ENCODE measurements at places on chromosomes 1 and 21.
A peak's percentile ranks its signal among the peaks of the same experiment; 100 is the strongest.

GRCh38 chr1:174786760-174787159 lies 213.0 kb upstream of the CACYBP start:
- no peak for DNase-seq

DNA sequence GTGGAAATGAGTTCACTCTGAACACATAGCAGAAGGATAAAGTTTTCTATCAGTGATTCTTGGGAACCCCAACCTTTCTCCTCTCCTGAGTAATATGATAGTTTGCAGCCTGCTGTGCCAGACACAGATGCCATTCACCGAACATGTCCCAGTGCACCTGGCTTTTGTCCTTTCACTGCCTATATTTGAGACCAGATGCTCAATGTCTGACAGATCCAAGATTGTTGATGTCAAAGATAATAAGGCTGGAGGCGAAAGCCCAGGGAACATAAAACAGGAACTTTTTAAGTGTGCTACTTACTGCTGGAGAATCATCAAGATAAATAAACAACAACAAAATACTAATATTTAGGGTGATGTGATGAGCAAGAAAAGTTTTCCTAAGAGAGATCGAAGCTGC lies 139.3 kb downstream of the TIAM1 start:
- DNase-seq = no peak

DNA sequence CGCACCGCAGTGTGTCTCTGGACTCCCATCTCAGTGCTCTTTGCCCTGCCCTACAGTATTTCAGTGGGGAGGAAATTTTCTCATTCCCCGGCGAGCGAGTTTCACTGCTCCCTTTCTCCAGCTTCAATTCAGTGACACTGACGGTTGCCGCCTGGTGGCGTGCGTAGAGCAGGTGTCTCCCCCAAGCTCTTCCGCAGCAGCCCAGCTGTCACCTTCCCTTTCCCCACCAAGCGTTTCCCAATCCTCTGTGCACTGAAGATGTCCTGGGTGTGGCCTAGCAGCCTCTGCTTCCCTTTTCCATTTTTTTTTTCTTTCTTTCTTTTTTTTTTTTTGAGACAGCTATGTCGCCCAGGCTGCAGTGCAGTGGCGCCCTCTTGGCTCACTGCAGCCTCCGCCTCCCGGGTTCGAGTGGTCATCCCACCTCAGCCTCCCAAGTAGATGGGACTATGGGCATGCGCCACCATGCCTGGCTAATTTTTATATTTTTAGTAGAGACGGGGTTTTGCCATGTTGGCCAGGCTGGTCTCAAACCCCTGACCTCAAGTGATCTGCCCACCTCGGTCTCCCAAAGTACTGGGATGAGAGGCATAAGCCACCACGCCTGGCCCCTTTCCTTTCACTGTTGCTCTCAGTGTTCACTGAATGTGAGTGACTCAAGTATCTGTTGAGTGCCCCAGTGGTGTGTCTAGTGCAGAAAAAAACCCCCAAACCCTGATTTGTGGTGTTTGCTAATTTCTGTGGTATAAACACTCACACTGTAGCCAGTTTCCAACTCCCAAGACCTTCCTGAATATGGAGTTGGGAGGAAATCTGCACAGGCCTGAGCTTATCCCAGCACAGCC lies 30.1 kb downstream of the TNFRSF1B start:
- DNase-seq = no peak

GRCh38 chr1:25042331-25043227 lies 112.5 kb upstream of the RUNX3 start:
- no peak for DNase-seq

DNA sequence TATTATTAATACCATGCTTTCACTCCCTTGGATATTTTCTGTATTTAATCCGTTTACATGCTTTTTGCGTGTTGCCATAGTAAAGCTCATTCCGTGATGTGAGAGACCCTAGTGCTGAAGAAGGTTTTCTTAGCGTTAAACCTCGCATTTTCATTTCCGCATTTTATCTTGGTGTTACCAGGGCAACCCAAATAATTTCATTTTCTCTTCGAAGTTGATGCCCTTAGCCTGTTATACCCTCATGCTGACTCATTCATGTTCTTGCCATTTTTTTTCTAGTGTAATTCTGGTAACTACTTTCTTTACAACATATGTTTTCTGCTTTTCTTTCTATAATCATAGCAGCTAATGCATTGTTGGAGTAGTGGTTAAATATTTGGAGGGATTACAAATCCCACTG lies 37.2 kb downstream of the LRRC8C start:
- DNase-seq = no peak

- DNase-seq = no peak
Measured at GRCh38 chr1:234944439-234945344, 183.9 kb downstream of the TOMM20 start.

DNA sequence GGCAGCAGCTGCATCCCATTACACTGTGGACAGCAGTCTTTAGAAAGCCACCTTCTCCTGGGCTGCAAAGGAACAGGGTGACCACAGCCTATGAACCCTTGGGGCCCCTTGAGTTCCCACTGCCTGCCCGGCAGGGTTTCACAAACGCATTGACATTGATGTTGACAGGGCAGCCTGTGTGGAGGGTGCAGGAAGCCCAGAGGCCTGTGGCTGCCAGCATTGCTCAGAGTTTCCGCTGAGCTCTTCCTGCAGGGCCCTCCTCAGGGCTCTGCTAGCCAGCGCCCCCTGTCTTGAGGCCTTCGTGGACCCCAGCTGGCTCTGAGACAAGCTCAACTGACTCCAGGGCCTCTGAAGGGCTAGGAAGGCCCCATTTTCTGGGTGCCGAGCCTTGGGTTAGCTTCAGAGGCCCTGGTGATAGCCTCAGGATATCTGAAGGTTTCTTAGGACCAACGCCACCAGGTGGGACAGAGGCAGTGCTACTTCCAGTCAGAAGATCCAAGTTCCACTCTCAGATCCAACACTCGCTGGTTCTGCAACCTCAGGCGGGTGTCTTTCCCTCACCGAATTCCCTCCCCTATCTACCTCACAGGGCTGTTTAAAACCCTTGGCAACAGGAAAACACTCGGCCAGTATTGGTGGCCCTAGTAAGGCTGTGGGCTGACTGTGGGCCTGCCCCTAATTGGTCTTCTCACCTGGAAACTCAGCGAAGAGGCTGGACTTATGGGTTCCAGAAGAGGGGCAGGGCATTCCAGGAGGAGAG lies 27.2 kb upstream of the EPS8L3 start:
- DNase-seq = no peak

GRCh38 chr1:34828611-34829010 lies 30.9 kb downstream of the SMIM12 start:
- no peak for DNase-seq

- DNase-seq = no peak
Measured at GRCh38 chr21:42144679-42145568, 73.8 kb downstream of the UMODL1 start.

GRCh38 chr21:45039317-45040156 lies 34.8 kb upstream of the ADARB1 start:
- no peak for DNase-seq

DNA sequence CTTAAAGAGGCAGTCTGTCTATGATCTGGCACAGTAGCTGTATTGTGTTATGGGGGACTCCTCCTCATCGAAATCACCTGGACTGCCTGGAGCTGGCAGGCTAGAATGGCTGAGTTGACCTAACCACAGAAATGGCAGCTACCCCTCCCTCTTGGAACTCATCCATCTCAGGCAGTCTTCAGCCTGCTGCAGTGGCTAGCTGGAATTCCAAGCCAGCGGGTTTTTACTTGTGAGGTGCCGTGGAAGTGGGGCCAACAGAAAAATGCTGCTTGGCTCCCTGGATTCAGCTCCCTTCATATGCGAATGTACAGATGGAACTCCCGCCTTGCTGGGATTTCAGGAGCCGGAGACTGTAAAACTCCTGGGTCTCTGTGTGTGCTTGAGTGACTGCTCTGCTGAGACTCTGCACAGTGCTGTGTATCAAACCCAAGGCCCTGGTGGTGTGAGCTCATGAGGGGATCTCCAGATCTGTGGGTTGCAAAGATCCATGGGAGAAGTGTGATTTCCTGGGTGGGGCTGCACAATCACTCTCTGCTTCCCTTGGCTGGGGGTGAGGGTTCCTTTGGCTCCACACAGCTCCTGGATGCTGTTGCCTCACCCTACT lies 316.9 kb downstream of the CTH start:
- no peak for DNase-seq

GRCh38 chr1:54944610-54945392 lies 35.6 kb upstream of the TMEM61 start:
- DNase-seq = peak; percentile 57

- DNase-seq = no peak
Measured at GRCh38 chr1:93142161-93142560, 38.1 kb downstream of the TMED5 start.

GRCh38 chr1:28161751-28162150 lies 14.7 kb downstream of the PTAFR start:
- no peak for DNase-seq

GRCh38 chr1:53188099-53188498 lies 8.5 kb upstream of the CPT2 start:
- DNase-seq = no peak

DNA sequence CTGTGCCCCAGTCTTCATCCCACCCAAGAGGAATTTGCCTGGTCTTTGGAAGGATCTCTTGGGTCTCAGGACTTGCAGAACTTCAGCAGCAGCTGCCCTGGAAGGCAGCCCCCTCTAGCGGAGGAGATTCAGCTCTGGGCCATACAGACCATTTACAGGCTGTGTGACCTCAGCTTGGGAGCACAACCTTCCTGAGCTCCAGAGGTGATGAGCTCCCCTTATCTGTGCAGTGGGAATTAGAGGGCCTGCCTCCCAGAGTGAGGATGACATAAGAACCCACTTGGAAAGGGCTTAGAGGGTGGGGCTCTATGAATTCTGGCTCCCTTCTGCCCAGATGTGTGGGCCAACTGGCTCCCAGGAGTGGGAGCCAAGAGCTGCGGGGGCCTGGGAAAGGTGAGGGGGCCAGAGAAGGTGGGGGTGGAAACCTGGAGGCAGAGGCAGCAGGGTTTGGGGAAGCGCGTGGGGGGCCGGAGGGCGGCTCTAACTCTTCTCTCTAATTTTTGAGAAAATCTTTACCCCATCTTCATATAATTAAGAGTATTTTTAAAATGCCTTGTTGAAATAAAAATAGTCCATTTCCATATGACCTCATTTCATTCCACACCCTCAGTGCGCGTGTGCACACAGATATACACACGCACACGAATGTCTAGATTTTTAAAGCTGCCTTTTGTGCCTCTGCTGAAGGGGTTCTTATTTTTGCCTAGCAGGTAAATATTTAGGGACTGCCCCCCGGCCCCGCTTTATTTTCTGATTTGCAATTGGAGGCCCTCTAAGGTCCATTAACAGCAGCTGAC lies 21.5 kb downstream of the EPHB2 start:
- no peak for DNase-seq

- DNase-seq = no peak
Measured at GRCh38 chr1:107843989-107844388, 121.0 kb downstream of the VAV3 start.

GRCh38 chr1:211285196-211285595 lies 26.0 kb downstream of the RCOR3 start:
- no peak for DNase-seq

DNA sequence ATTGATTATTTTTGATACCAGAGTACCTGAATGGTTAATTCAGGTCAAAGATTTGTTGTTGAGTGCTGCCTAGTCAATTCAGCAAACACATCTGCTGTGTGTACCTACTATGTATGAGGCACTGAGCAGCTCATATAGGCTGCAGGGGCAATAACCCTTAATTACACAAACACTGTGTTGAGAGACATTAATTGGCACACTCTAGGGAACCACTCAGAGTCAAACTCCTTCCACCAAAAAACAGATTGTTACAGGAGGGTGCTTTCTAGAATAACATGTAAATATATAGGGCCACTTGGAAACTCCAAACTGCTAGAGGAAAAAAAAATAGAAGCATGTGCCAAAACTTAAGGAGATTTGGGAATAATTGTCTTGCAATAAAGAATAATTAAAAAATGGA lies 31.3 kb downstream of the UBE2U start:
- DNase-seq = no peak

DNA sequence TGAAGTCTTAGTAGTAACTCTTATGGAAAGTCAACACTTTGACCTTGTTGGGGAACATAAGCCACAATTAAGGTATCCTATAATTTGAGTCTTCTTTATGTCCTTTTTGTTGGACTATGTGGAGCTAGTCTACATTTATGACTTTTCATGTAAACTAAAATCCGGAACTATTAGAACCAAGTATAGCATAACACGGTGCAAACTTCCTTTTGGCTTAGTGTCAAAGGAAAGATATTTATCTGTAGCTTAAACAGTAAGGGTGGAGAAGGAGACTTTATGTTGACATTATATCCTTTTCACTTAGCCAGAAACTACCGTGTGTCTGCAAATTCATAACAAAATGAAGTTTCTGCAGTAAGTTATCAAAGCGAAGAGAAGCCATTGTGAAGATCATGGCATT lies 7.3 kb downstream of the UAP1 start:
- DNase-seq = no peak

GRCh38 chr1:35573198-35574124 lies at the start of gene TFAP2E:
TFAP2E (plus strand) TSS chr1:35573314; CDS start chr1:35573578, 264 bp downstream.
- no peak for DNase-seq

- no peak for DNase-seq
Measured at GRCh38 chr1:12114340-12114683, 51.2 kb downstream of the TNFRSF8 start.

- no peak for DNase-seq
Measured at GRCh38 chr1:180239145-180240096, 9.4 kb downstream of the LHX4 start.

GRCh38 chr21:43767984-43768867 lies 7.9 kb downstream of the CSTB start:
- DNase-seq = peak; percentile 45

DNA sequence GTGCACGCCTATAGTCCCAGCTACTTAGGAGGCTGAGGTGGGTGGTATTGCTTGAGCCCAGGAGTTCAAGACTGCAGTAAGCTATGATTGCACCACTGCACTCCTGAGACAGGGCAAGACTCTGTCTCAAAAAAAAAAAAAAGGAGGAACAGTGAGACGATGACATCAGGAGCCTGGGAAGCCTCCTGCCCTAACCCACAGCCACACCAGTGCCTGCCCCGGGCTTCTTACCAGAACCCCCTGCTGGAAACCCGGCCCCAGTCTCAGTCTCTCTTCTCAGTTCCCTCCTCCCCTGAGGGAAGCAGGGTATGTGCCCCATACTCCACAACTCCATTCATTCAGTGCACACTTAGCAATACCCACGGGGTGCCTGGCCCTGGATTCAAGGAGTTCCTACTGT lies 9.1 kb downstream of the COL8A2 start:
- no peak for DNase-seq
